ENCODE measurements at places on chromosomes 2 and 18.
A peak's percentile ranks its signal among the peaks of the same experiment; 100 is the strongest.

DNA sequence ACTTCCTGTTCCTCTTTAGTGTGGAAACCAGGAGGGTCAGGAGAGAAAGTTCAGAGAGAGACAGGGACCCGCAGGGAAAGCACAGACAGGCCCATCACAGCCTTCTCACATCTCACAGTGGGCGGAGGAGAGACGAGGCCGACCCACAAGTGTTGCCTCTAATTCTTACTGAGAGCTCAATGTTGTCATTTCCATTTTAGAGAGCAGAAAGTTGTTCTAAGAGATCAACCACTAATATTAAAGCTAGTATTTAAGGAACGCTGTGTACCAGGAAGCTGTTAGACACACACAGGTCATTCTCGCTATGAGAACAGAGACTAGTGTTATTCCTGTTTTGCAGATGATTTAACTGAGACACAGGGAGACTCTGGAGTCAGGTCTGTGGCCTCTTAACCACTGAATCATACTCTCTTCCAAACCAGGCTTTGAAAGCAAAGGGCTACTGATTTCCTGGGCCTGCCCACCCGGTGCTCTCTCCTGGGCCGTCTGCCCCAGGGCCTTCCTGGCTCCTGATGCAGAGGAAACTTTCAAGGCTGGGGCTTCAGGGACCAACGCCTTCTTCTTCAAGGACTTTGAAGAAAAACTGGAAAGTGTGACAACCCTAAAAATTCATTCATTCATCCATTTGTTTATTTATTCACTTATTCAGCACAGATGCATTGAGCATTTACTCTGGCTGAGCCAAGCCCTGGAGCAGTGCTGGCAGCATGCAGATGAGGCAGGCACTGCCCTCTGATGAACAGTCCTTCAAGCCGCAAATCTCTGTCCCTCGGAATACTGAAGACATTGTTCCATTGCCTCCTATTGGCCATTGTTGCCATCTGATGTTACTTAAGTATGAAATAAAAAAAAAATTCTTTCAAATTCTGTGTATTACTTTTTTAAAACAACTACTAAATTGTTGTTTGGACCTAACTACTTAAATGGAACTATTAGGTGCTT, 37.2 kb upstream of the BIN1 start:
- no peaks in the 10 kb centered on the region for H3K36me3 ChIP-seq
- no peak overlapping the region for H3K4me3 ChIP-seq
- no peaks in the 10 kb centered on the region for H3K27me3 ChIP-seq

DNA sequence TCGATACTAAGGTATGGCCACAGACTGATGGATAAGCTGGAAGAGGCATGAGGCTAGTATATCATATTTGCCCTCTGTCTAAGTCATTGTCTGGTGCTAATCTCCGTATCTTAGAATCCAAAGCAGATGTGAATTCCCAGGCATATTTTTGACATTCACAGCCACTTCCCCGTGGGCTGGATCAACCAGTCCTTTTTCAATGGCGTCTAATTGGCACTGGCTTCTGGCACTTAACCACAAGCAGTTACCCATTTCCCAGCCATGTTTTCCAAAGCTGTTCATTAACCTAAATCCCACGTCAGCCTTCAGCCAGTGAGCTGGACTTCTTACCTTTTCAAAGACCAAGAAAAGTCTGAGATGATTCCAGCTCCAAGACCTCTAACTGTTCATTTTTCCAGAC, 20.7 kb upstream of the ZNF407 start:
- H3K36me3 ChIP-seq: no peaks in the 10 kb centered on the region
- peaks cover 3% of the 10 kb centered on the region for H3K4me1 ChIP-seq
- no peak overlapping the region for H3K27ac ChIP-seq
- no peak overlapping the region for H3K4me3 ChIP-seq

- H3K4me3 ChIP-seq: no peak overlapping the region
- H3K4me1 ChIP-seq: peaks cover 9% of the 10 kb centered on the region
- no peak overlapping the region for H3K27ac ChIP-seq
Measured at GRCh38 chr2:113226462-113226861, 52.3 kb downstream of the PAX8 start.

DNA sequence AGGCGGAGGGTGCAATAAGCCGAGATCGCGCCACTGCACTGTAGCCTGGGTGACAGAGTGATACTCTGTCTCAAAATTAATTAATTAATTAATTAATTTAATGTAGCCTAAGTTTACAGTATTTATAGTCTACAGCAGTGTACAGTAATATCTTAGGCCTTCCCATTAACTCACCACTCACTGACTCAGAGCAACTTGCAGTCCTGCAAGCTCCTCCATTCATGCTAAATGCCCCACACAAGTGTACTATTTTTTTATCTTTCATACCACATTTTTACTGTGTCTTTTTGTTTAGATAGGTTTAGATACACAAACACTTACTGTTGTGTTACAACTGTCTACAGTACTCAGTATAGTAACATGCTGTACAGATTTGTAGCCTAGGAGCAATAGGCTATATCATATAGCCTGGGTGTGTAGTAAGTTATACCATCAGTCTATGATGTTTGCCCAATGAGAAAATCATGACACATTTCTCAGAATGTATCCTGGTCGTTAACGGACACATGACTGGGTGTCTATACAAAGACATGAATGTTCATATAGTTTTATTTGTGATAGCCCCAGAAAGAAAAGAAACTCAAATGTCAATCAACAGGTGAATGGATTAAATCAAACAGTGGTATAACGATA, 15.8 kb upstream of the RNU2-63P start:
- H3K27ac ChIP-seq: no peak overlapping the region
- no peaks in the 10 kb centered on the region for H3K27me3 ChIP-seq
- H3K4me1 ChIP-seq: no peaks in the 10 kb centered on the region
- no peak for DNase-seq

DNA sequence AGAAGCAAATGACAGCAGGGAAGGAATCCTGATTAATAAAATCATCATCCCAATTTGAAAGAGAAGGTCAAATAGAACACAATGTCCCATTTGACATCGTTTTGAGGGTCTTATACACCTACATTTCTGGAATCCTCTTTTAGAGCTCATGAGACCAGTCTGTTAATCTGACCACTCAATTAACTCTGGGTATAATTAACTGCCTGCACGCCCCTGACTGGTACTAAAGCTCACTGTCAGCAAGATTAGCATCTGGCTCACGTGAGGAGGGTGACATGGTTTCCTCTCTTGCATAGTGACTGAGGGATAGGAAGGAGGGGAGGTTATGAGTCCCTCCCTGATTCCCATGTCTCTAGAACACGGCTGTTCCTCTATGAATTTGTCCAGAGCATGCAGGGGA, 124.3 kb downstream of the ICOS start:
- H3K27me3 ChIP-seq: no peaks in the 10 kb centered on the region
- no peak for DNase-seq
- H3K27ac ChIP-seq: no peak overlapping the region

- peak within 1 kb of the TSS; percentile 78 for H3K4me3 ChIP-seq
- H3K27me3 ChIP-seq: peaks cover 20% of the 10 kb centered on the region
- no peaks in the 10 kb centered on the region for H3K36me3 ChIP-seq
- peak within 1 kb of the TSS; percentile 58 for H3K27ac ChIP-seq
- DNase-seq: peak; percentile 83
- peaks cover 25% of the 10 kb centered on the region for H3K4me1 ChIP-seq
Measured at GRCh38 chr18:57803103-57803969, at the start of gene ATP8B1. ATP8B1 (minus strand) TSS chr18:57803315; CDS start chr18:57731807, 71,508 bp downstream.

DNA sequence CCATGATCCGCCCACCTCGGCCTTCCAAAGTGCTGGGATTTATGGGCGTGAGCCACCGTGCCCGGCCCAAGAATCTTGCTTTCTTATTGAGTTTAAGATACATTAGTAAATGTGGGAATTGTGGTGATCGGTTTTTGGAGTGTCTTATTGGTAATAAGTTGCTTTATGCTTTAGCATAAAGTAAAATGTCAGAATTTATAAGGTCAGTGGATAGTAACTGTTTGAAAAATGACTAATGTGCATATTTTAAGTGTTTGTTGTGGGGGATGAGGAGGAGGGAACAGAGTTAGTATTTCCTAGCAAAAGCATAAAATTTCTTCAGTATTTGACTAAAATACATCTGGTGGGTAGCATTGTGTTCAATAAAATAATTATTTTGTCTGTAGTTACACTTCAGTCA, 77.4 kb downstream of the SLC39A10 start:
- no peaks in the 10 kb centered on the region for H3K27me3 ChIP-seq
- peaks cover 7% of the 10 kb centered on the region for H3K36me3 ChIP-seq
- no peak overlapping the region for H3K4me3 ChIP-seq
- no peaks in the 10 kb centered on the region for H3K4me1 ChIP-seq

GRCh38 chr2:128625963-128626759, 307.5 kb upstream of the HS6ST1 start:
- no peak overlapping the region for H3K27ac ChIP-seq
- no peaks in the 10 kb centered on the region for H3K36me3 ChIP-seq
- H3K4me1 ChIP-seq: no peaks in the 10 kb centered on the region
- DNase-seq: peak; percentile 58
- no peaks in the 10 kb centered on the region for H3K27me3 ChIP-seq

GRCh38 chr2:98543842-98544241, 64.5 kb downstream of the COA5 start:
- H3K36me3 ChIP-seq: no peaks in the 10 kb centered on the region
- DNase-seq: peak; percentile 44
- H3K27me3 ChIP-seq: no peaks in the 10 kb centered on the region
- H3K27ac ChIP-seq: no peak overlapping the region
- no peak overlapping the region for H3K4me3 ChIP-seq

DNA sequence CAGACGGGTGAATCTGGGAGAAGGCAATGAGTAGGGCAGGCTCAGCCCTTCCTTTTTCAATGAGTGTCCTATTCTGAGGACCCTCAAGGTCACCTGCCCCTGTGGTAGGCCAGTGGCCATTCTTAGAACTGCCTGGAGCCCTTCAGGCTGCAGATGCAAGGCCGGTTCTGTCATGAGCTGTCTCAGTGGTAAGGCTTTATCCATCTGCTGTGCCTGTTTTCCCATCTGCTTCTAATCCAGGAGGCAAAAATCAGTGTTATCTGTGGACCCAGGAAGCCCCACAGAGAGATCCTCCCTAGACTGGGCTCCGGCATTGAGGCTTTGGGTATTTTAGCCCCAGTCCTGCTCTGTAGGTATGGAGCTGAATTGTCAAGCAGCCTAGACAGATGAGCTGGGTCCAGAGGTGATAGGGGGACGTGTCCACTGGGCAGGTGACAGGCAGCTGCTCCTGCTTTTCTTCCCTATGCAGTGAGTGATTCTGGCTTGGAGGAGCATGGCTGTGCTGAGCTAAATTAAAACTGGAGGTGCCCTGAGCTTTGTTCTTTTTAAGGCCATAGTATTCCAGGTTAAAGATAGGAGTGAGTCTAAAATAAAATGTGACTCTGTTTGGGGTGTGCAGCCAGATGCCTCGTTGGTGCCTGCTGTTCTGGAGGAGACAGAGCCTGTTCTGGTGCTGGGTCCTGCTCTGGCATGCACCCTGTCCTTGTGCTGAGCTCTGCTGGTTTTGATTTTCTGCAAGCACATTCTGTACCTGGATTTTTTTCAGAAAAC, 92.5 kb downstream of the FHOD3 start:
- DNase-seq: no peak
- H3K27ac ChIP-seq: no peak overlapping the region
- H3K4me1 ChIP-seq: no peaks in the 10 kb centered on the region
- H3K36me3 ChIP-seq: no peaks in the 10 kb centered on the region
- H3K4me3 ChIP-seq: no peak overlapping the region

- H3K27ac ChIP-seq: no peak overlapping the region
- H3K4me3 ChIP-seq: no peak overlapping the region
- H3K4me1 ChIP-seq: no peaks in the 10 kb centered on the region
- no peaks in the 10 kb centered on the region for H3K27me3 ChIP-seq
- no peaks in the 10 kb centered on the region for H3K36me3 ChIP-seq
Measured at GRCh38 chr2:51997571-51997970, 965.6 kb upstream of the NRXN1 start.

DNA sequence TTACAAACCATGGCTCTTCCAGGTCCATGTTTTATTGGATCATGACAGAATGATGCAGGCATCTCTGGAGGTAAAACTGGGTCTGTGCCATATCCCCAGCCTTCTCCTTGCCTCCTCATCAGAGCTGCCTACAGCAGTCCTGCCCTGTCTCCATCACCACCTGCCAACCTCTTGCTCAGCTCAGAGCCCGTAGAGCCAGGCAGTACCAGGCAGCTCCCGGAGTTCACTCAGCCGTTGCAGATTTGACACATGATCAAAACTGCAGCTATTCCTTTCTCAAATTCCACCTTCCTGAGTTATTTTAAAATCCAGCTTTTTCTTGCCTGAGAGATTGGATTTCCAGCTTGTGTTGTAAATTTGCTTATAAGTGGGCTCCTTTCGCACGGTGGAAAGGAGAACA, 218.2 kb upstream of the CELF4 start:
- no peaks in the 10 kb centered on the region for H3K36me3 ChIP-seq
- no peak overlapping the region for H3K27ac ChIP-seq
- no peak overlapping the region for H3K4me3 ChIP-seq
- DNase-seq: no peak
- no peaks in the 10 kb centered on the region for H3K4me1 ChIP-seq
- no peaks in the 10 kb centered on the region for H3K27me3 ChIP-seq

DNA sequence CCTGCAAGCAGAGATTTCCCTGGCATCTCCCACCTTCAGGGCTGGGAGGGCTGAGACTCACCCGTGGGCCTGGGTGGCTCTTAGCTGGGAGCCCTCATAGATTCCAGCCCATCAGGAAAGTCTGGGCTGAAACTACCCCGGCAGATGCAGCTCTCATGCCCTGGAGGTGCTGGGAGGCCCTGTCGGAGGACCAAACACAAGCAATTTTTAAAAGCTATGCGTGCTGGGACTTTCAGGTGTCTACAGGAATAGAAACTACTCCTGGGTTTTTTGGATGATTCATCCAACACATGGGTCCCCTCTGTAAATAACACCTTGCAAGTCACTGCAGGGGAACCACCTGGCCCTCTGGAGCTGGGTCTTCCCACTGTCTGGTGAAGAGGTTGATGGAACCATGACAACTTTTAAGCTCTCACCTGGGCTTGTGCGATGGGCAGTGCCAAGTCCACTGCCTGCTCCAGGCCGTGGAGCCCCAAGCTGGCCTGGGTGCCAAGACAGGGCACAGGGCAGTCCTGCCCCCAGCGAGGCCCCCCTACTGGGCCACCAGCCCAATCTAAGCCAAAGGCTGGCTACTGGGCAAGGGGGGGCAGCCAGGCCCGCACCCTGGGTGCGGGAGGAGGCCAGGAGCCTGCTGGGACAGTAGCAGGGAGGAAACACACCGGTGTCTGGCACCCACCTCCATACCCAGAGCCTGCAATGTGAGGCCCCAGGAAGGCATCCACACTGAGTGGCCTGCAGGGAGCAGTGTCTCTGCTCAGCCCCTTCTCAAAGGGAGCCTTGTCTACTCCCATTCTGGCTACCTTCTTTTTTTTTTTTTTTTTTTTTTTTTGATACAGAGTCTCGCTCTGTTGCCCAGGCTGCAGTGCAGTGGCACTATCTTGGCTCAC, 1.1 kb upstream of the GPR55 start:
- peak; percentile 72 for DNase-seq
- H3K36me3 ChIP-seq: no peaks in the 10 kb centered on the region
- no peaks in the 10 kb centered on the region for H3K4me1 ChIP-seq
- no peaks in the 10 kb centered on the region for H3K27me3 ChIP-seq

DNA sequence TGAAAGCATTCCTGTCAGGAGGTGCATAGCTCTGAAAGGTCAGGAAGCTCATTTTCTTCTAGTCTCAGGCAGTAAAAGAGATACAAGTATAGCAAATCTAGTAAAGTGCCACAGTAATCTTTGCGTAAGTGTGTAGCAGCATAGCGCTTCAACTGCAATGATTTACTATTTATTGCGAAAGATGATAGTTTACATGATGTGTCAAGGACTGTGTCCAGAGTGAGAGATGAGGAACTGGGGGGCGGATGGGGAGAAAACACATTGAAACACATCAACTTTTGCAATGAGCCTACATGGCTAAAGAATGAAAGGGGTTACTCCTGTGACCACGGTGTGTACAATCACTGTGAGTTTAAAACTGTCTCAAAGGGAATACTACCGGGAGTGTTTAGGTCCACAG, 644.4 kb downstream of the GALR1 start:
- H3K27ac ChIP-seq: no peak overlapping the region
- H3K27me3 ChIP-seq: no peaks in the 10 kb centered on the region
- no peaks in the 10 kb centered on the region for H3K36me3 ChIP-seq
- no peak overlapping the region for H3K4me3 ChIP-seq
